ENCODE measurements at places on chromosomes 12 and 14.

DNA sequence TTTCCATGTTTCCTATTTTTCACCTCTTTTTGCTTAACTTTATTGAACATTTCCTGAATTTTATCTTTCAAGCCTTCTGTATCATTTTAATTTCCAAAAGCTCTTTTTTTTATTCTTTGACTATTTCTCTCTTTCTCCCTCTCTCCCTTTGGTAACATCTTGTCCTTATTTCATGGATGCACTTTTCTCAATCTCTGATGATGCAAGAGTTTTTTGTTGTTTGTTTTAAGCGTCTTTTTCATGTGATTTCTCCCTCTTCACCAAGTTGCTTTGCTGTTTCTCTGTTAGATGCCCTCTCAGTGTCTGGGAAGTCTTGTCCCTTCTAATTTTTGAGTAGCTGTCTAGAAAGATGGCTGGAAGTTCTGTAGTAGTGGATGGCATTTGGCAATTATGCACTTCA is 62.6 kb downstream of the ANO6 start:
- DNase-seq, result no peak

- no peak for DNase-seq
Observed at GRCh38 chr12:115337693-115338543, 653.9 kb upstream of the TBX3 start.

DNA sequence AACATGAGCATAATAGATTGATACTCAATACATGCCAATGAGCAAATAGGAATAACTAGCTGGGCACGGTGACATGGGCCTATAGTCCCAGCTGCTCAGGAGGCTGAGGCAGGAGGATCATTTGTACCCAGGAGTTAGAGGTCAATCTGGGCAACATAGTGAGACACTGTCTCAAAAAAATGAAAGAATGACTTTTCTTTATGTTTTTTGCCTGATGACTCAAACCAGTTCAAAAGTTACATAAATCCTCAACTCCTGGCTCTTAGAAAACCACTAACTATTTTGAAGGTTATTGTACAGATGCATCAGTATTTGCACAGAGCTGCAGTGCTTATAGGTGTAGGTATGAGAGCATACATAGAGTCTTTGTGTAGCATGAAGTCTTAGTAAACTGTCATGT is 219.2 kb upstream of the RGS6 start:
- DNase-seq, result no peak

GRCh38 chr14:38838979-38839323 is 264.1 kb downstream of the SEC23A start:
- DNase-seq, result no peak

DNA sequence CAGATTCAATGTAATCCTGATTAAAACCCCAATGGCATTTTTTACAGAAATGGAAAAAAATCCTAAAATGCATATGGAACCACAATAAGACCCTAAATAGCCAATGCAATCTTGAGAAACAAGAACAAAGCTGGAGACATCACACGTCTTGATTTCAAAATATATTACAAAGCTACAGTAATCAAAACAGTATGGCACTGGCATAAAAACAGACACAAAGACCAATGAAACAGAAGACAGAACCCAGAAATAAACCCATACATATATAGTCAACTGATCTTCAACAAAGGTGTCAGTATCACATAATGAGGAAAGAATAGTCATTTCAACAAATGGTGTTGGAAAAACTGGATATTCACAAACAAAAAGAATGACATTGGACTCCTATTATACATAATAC is 9.4 kb upstream of the ABCC9 start:
- DNase-seq, result no peak

DNA sequence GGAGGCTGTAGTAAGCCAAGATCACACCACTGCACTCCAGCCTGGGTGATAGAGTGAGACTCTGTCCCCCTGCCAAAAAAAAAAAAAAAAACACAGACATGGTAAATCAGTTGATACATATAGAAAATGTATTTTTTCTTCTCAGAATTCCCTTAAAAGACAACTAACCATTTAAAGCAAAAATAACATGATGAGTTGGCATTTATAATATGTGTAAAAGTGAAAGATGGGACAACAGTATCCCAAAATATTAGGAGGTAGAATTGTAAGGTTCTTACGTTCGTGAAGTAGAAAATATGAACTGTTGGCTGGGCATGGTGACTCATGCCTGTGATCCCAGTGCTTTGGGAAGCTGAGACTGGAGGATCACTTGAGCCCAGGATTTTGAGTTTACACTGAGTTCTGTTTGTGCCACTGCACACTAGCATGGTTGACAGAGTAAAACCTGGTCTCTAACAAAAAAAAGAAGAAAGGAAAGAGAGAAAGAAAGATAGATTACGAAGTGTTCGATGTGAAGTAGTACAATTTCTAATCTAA is 296.7 kb downstream of the FBXL14 start:
- no peak for DNase-seq

DNA sequence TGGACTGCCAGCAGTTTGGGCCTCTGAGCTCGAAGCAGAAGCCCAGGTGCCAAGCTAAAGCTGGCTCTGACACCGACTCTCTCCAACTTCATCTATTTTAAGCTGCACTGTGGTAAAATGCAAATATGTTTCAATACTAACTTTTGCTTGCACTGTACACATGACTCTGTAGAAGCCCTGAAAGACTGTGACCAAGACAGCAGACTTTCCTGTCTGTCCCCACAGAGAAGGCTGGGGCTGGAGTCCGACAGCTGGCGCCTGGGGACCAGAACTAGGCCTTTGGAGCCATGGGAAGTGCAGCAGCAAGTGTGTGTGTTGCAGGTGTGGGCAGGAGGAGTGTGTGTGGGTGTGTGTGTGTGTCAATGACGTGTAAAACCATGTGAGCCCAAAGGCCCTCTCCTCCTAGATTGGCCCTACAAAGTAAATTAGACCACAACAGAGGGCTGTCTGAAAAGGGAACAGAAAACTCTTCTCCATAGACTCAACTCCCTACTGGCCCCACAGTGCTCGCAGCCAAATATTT is 16.4 kb upstream of the RAB35 start:
- DNase-seq, result no peak

DNA sequence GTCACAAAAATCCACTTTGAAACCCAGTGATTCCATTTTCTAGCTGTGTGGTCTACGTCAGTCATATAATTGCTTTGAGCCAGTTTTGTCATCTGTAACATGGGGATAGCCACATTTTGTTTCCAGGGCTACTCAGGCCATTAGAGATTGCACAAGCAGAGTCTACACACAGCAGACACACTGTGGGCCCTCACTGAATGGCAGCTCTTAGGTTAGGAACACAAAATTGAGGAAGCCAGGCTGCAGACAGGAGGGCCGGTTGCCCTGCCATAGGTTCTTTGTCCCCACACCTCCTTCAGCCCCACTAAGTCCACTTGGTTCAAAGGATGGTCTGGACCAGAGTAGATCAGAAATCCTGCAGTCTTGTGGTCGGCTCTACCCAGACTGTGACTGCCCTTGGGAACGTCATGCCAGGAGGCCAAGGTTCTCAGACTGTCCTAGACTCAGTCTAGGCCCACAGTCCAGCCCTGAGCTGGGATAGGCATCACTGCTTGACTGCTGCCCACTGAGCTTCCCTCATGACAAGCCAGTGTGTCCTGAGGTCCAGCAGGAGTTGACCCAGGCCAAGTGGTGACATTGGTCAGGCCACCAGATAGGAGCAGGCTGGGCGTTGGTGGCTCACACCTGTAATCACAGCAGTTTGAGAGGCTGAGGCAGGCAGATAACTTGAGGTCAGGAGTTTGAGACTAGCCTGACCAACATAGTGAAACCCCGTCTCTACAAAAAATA is 3.8 kb upstream of the MYH7 start:
- no peak for DNase-seq

All from cortex of kidney (tissue), 1 donor.